ENCODE measurements at places on chromosomes 2 and 18.

GRCh38 chr2:118103951-118104940 lies 16.0 kb downstream of the INSIG2 start:
- no peak overlapping the region for H3K4me3 ChIP-seq
- no peak for DNase-seq
- no peaks in the 10 kb centered on the region for H3K27me3 ChIP-seq
- peaks cover 53% of the 10 kb centered on the region for H3K36me3 ChIP-seq
- no peaks in the 10 kb centered on the region for H3K4me1 ChIP-seq
- no peak overlapping the region for H3K27ac ChIP-seq

- H3K27ac ChIP-seq: no peak overlapping the region
- no peaks in the 10 kb centered on the region for H3K36me3 ChIP-seq
- H3K27me3 ChIP-seq: peaks cover 6% of the 10 kb centered on the region
- H3K4me1 ChIP-seq: no peaks in the 10 kb centered on the region
- DNase-seq: no peak
- H3K4me3 ChIP-seq: no peak overlapping the region
Measured at GRCh38 chr2:231191896-231192872, 6.2 kb upstream of the ARMC9 start.

DNA sequence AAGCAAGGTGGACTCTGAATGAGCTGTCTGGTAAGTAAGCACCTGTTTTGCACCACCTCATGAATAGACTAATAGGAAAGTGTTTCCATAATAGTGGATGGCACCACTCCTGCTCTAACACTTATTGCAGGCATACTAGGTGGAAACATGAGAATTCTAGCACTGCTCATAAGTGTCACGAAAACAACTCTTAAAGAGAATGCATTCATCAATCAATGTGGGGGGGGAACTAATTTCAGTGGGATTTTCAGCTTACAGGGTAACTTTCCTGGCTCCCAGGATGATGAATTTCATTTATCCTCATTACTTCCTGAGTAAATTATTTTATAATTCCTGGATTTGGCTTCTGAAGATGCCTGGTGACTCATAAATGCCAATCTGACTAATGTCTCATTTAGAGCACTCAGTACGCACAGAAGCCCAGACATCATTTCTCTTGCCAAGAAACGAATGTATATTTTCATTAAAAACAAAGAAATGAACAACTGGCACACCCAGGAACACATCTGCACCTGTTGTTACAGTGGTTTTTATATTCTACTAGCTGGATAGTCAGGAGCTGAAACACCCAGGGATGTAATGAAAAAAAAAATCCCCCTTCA lies 129.6 kb downstream of the PID1 start:
- H3K27me3 ChIP-seq: no peaks in the 10 kb centered on the region
- no peak for DNase-seq
- H3K36me3 ChIP-seq: no peaks in the 10 kb centered on the region
- no peaks in the 10 kb centered on the region for H3K4me1 ChIP-seq
- H3K4me3 ChIP-seq: no peak overlapping the region
- H3K27ac ChIP-seq: no peak overlapping the region

- H3K4me3 ChIP-seq: no peak overlapping the region
- no peak for DNase-seq
- H3K27ac ChIP-seq: no peak overlapping the region
- no peaks in the 10 kb centered on the region for H3K36me3 ChIP-seq
Measured at GRCh38 chr2:189628817-189629530, 32.3 kb upstream of the ASNSD1 start.

GRCh38 chr18:5879479-5879882 lies 15.8 kb downstream of the TMEM200C start:
- H3K27me3 ChIP-seq: peaks cover 2% of the 10 kb centered on the region
- no peak overlapping the region for H3K27ac ChIP-seq
- H3K36me3 ChIP-seq: no peaks in the 10 kb centered on the region
- no peak overlapping the region for H3K4me3 ChIP-seq
- DNase-seq: peak; percentile 10

DNA sequence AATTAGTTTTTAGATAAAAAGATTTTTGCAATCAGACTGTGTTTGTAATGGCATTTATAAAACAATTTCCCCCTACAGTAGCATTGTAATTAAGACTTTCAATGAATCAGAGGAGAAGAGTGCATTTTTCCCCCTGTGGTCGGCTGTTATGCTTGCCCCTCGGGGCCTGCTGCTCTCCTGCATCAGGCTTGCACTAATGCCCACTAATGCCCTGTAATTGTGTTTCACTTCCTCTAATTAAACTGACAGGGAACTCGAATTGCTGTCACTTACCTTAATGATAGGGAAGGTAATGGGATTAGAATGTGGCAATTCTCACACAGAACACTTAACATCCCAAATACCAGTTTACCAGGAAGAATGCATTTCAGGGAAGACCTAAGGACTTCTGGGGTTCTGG lies 61.2 kb upstream of the LRRTM1 start:
- no peaks in the 10 kb centered on the region for H3K27me3 ChIP-seq
- H3K36me3 ChIP-seq: no peaks in the 10 kb centered on the region
- no peak for DNase-seq
- no peaks in the 10 kb centered on the region for H3K4me1 ChIP-seq

DNA sequence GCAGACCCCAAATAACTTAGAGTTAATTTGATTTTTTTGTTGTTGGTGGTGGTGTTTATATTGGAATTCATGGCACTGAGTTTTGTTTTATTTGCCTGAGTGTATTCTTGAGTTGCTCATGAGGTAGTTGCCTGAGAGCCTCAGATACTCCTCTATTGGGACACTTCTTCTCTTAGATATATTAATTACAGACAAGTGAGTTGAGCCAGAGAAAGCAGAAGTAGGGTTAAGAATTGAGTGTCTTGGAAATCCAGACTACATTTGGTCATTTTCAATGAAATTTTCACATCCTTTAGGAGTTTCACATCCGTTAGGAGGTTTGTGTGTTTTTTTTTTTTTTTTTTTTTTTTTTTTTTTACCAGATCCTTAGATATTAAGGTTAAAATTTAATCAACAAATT lies 29.0 kb downstream of the FMNL2 start:
- H3K4me3 ChIP-seq: no peak overlapping the region
- no peaks in the 10 kb centered on the region for H3K36me3 ChIP-seq
- no peak overlapping the region for H3K27ac ChIP-seq

- no peak overlapping the region for H3K4me3 ChIP-seq
- H3K27me3 ChIP-seq: no peaks in the 10 kb centered on the region
- no peak for DNase-seq
- H3K27ac ChIP-seq: no peak overlapping the region
- no peaks in the 10 kb centered on the region for H3K4me1 ChIP-seq
- no peaks in the 10 kb centered on the region for H3K36me3 ChIP-seq
Measured at GRCh38 chr2:45278365-45279078, 269.3 kb upstream of the SIX2 start.

- H3K4me3 ChIP-seq: no peak overlapping the region
- no peaks in the 10 kb centered on the region for H3K36me3 ChIP-seq
- H3K27me3 ChIP-seq: no peaks in the 10 kb centered on the region
- no peak for DNase-seq
- no peak overlapping the region for H3K27ac ChIP-seq
Measured at GRCh38 chr18:44823782-44824181, 143.1 kb downstream of the SETBP1 start.

DNA sequence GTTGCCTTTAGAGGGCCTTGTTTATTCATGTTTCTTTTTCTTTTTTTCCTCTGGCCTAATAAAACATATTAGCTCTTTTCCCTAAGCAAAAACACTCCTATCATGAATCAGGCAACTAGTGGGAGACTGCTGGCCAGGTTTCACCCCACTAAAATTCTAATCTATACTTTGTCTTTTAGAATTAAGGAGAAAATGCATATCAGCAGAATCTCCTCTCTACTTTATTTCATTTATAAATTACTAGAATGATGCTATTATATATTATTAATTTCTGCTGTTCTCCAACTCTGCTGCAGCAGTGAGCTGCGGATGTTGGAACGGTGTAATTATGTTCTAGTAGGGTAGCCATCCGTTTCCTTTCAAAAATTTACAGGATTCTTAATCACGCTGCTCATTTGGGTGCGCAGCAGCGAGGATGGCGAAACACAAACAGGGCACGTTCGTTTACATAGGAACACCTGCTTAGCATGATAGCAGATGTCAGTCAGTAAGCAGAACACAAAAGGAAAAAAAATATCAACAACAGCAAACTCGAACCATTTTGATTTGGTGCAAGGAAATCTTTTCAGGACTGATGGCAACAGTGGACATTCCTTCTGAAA lies 30.5 kb downstream of the ZEB2 start:
- DNase-seq: no peak
- H3K4me1 ChIP-seq: peaks cover 25% of the 10 kb centered on the region
- no peaks in the 10 kb centered on the region for H3K27me3 ChIP-seq
- peak overlapping the region; percentile 52 for H3K27ac ChIP-seq

DNA sequence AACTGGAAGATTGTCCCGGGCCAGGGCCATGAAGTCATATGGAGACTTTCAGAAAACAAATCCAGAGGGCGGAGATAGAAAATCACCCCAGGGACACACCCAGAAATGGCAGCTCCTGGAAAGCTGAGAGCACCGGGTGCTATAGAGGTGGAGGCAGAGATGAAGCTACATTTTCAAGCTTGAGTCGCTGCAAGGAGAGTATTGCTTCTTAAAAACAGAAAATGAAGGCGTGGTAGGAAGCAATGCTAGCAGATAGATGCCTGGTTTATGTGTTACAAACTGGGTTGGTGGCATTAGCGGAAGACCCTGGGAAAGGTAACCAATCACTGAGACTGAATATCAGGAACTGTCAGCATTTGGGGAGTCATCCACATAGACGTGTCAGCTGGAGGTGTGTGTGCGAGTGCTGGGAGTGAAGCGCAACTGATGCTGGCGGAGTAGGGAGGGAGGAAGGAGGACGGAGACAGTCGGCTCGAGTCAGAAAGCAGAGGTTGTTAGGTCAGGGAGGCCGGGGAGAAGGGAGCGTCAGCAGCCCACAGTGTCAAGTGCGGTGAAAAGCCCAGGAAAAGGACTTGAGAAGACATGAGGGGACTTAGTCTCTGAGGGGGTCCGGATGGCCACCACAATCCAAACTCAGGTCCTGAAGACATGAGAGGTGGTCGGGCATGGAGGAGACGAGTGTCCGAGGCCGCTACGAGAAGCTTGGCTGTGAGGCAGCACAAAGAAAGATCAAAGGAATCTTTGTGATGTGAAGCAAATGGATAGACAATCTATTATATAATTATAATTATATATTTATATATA lies 45.4 kb downstream of the C18orf63 start:
- H3K27ac ChIP-seq: no peak overlapping the region
- no peaks in the 10 kb centered on the region for H3K36me3 ChIP-seq

DNA sequence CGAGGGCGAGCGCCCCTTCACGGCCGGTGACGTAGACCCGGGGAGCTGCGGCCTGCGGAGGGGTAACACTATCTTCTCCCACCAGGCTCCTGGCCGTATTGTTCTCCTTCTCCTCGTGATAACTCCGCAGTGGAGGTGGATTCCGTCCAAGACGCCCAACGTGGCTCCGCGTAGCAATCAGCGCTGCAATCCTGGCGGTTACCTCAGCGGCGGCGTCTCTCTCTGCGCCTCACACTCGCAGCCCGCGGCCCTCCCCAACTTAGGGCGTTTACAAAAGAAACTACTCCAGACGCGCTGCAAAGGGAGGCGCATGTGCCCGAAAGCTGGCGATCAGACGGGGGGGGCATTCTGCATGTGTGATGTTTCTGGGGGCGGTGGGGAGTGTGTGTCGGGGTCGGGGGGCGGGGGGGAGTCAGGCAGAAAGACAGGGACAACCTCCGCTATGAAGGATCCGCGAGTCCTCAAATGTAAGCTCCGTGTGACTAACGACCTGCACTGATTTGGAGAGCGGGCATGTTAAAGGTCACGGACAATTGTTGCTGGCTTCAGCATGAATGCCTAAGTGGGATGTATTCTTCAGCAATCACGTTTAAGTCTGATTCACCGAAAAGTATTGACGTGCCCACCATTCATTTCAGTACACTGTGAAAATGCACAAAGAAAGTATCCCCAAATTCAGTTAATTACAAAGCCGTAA lies 1.3 kb upstream of the ZNF516 start:
- peaks cover 2% of the 10 kb centered on the region for H3K27me3 ChIP-seq
- H3K36me3 ChIP-seq: no peaks in the 10 kb centered on the region
- H3K4me1 ChIP-seq: peaks cover 30% of the 10 kb centered on the region
- H3K27ac ChIP-seq: peak overlapping the region; percentile 38

DNA sequence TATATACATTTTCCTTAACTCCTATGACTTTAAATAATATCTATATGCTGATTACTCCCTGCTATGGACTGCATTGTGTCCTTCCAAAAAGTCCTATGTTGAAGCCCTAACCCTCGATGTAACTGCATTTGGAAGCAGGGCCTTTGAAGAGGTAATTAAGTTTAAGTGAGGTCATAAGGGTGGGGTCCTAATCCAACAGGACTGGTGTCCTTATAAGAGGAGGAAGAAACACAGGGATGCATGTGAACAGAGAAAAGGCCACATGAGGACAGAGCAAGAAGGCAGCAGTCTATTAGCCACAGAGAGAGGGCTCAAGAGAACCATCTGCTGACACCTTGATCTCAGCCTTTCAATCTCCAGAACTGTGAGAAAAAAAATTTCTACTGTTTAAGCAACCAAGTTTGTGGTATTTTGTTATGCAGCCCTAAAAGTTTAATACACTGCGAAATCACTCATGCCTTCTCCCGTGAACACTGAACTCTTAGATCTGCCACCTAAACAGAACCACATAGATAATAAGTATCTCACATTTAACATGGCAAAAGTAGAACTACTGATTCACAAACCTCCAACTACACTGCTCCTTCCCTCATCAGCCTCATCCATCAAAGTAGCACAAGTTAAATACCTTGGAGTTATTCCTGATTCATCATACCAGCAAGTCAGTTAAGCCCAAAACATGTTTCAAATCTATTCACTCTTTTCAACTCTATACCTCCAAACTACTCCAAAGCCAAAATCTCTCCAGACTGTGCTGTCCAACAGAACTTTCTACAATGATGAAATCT lies 65.4 kb downstream of the HIBCH start:
- H3K4me1 ChIP-seq: no peaks in the 10 kb centered on the region
- H3K36me3 ChIP-seq: peaks cover 54% of the 10 kb centered on the region
- no peak for DNase-seq
- H3K27me3 ChIP-seq: no peaks in the 10 kb centered on the region

DNA sequence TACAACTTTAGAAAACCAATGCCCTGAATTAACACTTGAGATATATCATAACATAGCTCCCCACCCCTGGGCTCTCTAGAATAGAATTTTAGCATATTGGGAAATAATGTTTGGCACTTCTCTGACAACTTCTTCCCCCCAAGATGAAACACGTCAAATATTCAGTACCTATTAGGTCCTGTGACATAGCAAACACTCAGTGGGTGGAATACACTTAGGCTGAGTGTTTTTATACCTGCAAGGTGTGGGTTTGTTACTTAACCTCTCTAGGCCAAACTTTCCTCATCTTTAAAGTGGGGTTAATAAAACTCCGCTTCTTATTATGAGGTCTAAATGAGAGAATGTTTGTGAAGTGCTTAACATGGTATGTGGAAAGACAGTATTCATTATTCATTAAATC lies 56.1 kb downstream of the LAMA3 start:
- no peak overlapping the region for H3K4me3 ChIP-seq
- H3K4me1 ChIP-seq: no peaks in the 10 kb centered on the region
- H3K36me3 ChIP-seq: no peaks in the 10 kb centered on the region
- no peak overlapping the region for H3K27ac ChIP-seq
- DNase-seq: no peak
- no peaks in the 10 kb centered on the region for H3K27me3 ChIP-seq

Measured in natural killer cell (primary cell).